ENCODE measurements at places on chromosomes 5 and 9. TPM values are rescaled to one million over a fixed set of nuclear protein-coding genes. Genes with fewer than 3 reads are reported as not detected.

The LURAP1L gene
- 13.3 TPM for total RNA-seq

The DCAF12 gene
- total RNA-seq, result 26.3 TPM

The FOXD4L4 gene
- 0.45 TPM for total RNA-seq

DNA sequence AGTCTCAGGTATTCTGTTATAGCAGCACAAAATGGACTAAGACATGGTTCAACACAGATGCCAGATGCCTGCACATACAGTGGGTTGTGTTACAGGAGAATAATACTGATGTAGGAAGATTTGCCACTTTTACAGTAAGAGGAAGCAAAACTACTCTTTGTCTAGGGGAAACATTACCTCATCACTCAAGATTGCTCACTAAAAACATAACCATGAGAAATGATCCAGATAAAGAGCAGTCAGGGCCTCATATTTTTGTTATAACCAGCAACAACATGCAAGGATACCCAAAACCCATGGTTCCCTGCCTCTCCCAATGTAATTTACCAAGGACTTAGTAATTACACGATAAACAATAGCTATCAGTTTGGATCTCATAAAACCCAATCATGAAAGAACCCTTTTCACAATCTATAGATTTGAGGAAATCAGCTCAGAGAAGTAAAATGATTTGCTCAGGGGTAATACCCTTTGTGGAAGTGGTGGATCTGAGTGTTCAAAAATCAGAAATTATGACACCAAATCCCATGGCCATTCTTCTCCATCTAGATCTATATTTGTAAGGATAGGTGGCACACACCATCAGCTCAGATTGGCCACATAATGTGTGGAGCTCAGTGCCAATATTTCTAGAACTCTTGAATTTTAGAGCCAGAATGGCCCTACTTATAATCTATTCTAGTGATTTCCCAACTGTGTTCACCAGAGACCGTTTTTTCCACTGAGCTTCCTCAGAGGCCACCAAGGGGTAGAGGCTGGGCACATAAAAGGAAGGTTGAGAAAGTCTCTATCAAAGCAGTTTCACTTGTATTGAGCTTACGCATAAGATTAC lies 27.8 kb downstream of the DPYSL3 start:
- DNase-seq, result no peak

DNA sequence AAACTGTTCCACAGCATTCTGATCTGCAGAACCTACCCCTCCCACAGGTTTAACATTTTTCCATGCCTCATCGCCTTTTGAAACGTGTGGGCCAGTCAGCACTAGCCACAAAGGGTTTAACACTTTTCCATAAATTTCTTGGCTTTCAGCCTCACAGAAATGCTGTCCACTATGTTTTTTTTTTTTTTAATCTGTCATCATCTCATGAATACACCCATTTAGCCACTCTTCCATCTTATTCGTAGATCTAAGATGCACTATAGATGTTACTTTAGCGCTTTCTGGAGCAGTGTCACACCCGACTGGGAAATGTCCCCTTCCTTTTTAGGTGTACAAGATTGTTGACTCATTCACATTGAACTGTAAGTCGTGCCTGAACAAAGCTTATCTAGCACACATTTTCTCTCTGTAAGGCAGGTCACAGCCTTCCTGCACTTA lies 62.3 kb downstream of the GCNT1 start:
- no peak for DNase-seq

DNA sequence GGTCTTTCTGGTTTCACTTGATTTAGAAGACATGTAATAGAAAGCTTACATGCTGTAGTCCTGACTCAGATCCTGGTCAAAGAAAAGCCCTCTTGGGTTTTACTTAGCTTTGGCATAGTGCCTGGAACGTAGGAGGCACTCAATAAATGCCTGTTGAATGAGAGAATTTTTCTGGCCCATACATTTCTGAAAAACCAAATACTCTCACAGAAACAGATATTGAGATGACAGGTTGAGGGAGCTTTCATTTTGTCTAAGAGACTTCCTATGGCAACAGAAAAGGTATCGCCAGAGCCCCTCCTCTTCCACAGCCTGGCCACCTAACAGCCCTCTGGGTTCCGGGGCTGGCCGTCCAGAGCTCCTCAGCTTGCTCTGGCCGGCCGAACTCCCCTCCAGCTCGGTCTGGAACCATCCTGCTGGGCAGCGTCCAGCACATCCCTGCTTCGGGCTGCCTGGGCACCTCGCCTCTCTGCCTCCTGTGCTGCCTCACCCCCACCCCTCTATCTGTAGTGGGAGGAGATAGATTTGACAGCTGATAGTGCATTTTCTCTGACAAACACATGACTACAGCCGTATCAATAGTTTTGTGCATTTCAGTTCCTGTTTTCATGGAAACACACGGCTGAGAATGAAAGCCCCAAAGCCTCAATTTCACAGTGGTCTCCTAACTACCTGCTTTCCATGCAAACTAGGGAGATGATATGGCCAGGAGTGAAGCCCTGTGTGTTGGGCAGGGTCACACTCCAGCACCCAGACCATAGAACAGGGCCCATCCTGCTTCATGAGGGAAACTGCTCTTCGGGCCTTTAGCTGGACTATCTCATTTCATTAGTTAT lies 1.1 kb downstream of the IL4 start:
- DNase-seq, result no peak

All from cerebellum (tissue), 4 donors.